Stimulated activated CD8-positive, alpha-beta memory T cell treated with anti-CD3 and anti-CD28 coated beads, Interleukin-4, amount 100 ng/mL, for 48 hours (primary cell): ENCODE measurements at places on chromosomes 7 and 10.

DNA sequence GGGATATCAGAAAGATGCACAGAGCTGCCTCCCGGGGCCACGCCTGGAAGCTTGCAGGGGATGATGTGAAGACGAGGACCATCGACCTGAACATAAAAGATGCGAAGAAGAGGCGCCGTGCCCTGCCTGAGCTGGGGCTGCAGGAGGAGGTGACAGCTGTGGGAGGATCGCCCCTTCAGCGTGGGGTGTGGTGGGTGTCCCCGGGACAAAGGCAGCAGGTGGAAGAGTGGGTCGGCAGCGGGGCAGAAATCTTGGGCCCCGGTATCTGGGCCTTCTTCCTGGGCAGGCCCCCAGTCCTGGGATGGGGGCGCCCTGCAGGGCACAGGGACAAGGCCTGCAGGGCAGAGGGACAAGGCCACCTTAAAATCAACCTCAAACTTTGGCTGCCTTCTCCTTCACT is 134.9 kb downstream of the OR13A1 start:
- DNase-seq: no peak

- DNase-seq: no peak
These were observed 33.2 kb downstream of the ACBD5 start for GRCh38 chr10:27207350-27207749.

GRCh38 chr10:127149501-127150081 is 46.8 kb downstream of the INSYN2A start:
- DNase-seq: no peak

GRCh38 chr7:129986600-129986999 is 33.8 kb upstream of the UBE2H start:
- no peak for DNase-seq

DNA sequence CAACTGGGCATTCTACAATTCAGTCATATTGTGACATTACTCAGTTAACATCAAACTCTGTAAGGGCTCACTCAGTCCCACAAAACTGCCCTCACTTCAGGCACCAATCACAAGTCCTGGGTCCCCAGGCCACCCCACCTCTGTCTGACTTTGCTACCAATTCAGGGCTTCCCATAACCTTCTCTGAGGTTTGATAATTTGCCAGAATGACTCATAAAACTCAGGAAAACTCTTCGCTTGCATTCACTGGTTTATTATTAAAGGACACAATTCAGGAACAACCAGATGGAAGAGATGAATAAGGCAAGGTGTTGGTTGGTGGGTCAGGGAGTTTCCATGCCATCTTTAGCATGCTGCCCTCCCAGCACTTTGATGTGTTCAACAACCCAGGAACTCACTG is 41.3 kb downstream of the AVL9 start:
- no peak for DNase-seq

DNA sequence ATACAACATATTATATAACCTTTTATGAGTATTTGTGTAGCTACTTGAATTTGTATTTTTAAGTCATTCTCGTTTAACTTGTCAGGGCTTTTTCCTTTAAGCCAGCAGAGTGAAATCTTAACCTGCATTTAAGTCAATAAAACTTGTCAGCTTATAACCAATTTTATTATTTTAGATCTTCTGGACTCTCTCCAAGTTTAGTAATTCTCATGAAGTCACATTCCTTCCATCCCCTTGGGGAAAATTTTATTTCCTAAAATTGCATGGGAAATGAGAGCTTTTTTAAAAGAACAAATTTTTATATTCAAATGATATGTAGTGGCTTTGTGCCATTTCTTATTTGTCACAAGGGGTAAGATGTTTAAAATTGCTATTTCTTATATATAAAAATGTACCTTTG is 74.0 kb downstream of the SEPTIN7 start:
- DNase-seq: no peak

- no peak for DNase-seq
These were observed 678.1 kb downstream of the ANKRD7 start for GRCh38 chr7:118902600-118902999.

DNA sequence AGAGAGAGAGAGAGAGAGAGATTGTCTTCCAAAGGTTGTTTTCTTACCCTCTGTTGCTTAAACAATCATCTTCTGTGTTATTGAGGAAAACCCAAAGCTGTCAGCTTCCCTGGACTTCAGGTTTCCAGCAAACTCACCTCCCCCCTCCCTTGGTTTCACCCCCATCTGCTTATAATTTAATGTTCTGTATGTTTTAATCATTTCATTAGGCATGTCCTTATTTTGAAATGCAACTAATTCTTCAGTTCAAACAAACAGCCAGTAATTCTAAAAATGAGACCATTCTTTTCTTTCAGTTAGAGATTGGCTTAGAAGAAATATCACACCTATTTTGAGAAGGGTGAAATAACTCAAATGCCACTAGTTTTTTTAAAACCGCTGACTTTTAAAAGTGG is 102.9 kb downstream of the FAM204A start:
- DNase-seq: no peak

GRCh38 chr7:81657551-81657950 is 112.3 kb downstream of the HGF start:
- DNase-seq: no peak
